ENCODE measurements at places on chromosomes 7 and 10.

DNA sequence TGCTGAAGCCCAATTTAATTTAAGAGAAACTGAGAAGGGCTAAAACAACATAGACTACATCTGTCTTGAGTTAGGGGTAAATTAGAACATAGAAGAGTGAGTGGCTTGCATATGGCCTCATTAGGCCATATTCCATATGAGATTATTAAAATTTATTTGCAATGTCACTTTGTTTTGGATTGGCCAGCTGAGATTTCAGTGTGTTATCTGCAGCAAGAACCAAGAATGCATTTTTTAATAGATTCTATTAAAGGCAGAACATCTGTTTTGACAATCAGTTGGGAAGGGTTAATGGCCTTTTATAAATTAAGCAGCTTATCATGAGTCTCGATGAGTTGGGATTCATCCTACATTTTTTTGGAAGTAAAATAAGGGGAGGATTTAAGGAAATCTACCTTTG lies 236.2 kb downstream of the DGKB start:
- DNase-seq: no peak

DNA sequence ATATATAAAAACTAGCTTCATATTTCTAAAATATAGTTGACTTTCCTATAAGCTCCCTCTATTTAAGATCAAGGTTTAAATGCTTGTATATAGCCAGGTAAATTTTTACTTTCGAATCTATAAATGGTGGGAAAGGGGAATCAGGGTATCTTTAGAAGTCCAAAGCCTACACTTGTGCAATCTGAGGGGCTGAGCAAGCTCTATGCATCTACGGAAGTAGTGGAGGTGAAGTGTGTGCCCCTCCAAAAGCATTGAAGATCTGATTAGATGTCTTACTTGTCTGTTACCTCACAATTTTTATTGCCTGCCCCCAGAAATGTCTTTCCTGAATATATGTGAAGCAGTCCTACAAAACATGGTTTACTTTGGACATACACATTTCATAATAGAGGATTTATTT lies 1.6 kb downstream of the AKAP9 start:
- DNase-seq: no peak

- no peak for DNase-seq
These were observed 40.3 kb upstream of the ANK3 start for GRCh38 chr10:60430017-60430416.

DNA sequence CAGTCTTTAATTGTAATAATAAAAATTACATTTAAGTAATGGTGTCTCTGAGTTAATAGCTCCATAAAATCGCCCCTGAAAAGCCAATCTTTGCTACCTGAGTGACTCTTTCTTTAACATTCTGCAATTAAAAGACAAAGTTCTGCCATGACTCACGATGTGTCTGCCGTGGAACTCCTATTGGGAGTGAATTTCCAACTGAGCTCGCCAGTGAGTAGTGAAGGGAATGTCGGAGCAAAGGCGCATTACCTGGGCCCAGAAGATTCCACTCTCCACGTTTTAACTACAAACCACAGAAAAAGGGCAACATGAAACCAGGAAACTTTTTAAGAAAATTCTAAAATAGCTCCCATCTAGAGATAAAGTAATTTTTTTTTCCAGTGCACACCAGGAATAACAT lies 36.9 kb upstream of the RNF32 start:
- DNase-seq: no peak

DNA sequence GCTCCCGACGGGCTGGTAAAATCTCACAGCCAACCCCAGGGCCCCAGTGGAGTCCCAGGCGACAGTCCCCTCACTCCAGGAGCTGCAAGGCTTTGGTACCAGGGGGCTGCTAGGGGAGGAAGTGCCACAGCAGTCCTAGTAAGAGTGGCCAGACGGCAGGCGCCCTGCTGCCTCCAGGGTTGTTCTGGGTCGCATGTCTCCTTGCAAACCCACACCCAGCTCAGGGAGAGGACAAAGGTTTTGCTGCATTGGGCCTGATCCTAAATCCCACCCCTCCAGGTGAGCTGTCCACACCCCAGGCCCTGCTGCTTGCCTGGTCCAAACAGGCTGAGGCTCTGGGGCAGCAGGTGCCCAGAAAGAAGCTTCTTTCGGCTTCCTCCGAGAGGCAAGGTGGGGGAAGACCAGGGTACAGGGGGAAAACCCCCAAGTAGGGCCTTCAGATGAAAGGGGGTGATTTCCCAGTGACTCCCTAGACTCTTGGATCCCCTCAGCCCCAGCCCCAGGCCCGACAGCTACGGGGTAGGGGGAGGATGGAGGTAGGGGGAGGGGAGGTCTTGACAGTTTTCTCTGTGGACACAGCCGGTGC lies 4.2 kb upstream of the KCP start:
- no peak for DNase-seq

DNA sequence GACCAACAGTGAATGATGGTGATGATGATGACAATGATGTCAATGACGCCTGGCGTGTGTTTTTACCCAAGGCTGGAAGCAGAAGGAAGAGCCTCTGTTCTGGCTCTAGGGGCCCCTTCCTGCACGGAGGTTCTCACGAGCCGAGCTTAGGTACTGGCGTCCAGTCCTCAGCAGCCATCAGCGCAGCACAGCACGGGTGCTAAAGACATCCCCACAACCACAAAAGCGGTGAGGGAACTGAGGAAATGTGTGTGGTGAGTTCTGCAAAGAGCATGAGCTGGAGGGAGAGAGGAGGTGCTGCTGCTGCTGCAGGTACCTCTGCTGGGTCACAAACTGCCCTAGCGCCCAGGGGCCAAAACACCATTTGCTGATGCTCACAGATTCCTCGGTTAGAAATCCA lies 81.6 kb downstream of the SFMBT2 start:
- no peak for DNase-seq

GRCh38 chr10:111108441-111108840 lies 31.6 kb downstream of the ADRA2A start:
- no peak for DNase-seq

- DNase-seq: no peak
These were observed 257.1 kb downstream of the SFMBT2 start for GRCh38 chr10:7153750-7154149.

All from activated CD4-positive, alpha-beta T cell treated with anti-CD3 and anti-CD28 coated beads, Interleukin-2, Interleukin-4, amounts not matched to agents 100 ng/mL and 50 ng/mL, durations not matched to agents 16 hours and 8 hours (primary cell).